ENCODE measurements at places on chromosomes 2 and 18. TPM values are rescaled to one million over a fixed set of nuclear protein-coding genes. Genes with fewer than 3 reads are reported as not detected.

GRCh38 chr2:6914828-6915227, 2.4 kb upstream of the RNF144A start:
- DNase-seq: no peak

The MOB4 gene
- total RNA-seq: 36.6 TPM

The TUBA3E gene
- not detected for total RNA-seq

GRCh38 chr2:53842891-53843290, 16.9 kb downstream of the GPR75 start:
- DNase-seq: no peak

DNA sequence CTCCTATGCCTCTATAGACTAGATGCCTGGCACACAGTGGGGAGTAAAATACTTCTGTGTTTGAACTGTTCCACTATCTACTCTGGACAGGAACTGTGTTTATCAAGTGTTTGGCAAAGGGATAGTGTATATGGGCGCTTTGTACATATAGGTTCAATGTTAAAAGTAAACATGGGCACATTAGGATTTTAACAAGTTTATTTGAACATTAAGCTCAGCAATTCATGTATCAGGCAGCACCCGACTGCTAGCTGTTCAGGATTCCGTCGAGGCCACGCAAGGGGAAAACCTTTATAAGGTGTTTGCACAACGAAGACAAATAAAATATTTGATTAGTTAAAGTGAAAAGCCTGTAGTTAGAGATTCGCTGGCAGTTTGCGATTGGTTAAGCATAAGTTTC, 43.4 kb upstream of the ROCK2 start:
- no peak for DNase-seq

- DNase-seq: no peak
Observed at GRCh38 chr2:113734185-113734584, 22.3 kb downstream of the SLC35F5 start.

- DNase-seq: no peak
Observed at GRCh38 chr2:69615078-69615625, 28.4 kb downstream of the AAK1 start.

The WBP1 gene
- 68.8 TPM for total RNA-seq

DNA sequence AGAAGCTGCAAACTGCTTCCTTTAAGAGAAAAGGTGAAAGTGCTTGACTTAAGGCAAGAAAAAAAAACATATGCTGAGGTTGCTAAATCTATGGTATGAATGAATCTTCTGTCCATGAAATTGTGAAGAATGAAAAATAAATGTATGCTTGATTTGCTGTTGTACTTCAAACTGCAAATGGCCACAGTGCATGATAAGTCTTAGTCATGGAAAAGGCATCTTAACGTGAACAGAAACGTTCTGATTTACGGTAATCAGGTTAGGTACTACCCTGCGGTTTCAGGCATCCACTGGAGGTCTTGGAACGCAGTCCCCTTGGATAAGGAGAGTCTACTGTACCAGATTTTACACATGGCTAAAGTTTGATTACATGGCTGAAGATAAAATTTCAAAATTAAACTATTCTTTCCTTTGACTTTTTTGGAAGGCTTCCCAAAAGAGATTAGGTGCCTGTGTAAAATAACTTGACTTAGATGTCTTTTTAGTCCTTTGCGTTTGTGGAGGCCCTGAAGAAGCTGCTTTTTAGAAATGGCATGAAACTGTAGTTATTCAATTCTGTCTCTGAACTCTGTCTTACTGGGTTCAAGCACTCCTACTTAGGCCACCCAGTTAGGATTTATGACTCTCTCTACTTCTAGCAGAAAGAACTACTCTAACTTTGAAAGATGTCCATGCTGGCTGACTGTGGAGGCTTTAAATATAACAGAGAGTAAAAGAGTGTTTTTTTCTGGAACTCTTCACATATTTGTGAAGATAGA, 35.9 kb upstream of the SCN9A start:
- DNase-seq: no peak

The NAT8 gene
- total RNA-seq: not detected
